Stimulated activated memory B cell treated with anti-CD40 and anti-IgM and Interleukin-4, amounts not matched to agents 10 μg/mL and 1 μg/mL and 100 μg/mL, for 72 hours (primary cell): ENCODE measurements at places on chromosomes 7 and 10.
A peak's percentile ranks its signal among the peaks of the same experiment; 100 is the strongest.

DNA sequence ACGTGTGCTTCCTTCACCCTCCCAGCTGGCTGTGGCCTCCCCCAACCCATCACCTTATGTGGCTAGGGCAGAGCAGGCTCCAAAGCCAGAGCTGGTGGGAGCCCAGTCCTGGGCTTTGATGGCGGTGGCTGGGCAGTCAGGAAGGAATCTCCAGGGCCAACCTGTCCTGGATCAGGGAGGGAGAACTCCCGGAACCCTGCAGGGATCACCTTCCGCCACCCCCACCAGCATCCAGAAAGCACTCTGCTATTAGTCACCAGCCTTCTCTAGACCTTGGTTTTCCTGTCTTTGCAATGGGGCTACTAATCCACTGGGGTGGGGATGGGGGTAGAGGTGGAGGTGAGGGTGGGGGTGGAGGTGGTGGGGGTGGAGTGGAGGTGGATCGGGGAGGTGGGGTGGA is 139.0 kb downstream of the ZMIZ1 start:
- ATAC-seq = no peak

DNA sequence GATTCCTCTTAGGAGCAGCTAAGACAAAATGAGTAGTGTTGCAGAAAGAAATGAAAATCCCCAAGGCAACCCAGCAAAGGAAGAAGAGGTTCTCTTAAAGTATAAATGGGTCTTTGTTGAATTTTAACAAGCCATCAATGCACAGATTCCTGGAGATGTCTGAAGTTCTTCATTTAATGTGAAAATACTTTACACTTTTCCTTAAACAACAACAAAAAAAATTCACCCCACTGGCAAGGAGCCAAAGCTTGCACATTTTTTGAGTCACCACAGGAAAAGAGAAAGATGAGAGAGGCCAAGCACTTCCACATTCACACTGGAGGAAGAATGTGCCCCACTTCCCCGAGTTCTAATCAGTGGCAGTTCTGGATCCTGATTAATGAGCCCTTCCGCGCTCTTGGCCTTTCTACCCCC is 286.4 kb upstream of the MEOX2 start:
- ATAC-seq = no peak

DNA sequence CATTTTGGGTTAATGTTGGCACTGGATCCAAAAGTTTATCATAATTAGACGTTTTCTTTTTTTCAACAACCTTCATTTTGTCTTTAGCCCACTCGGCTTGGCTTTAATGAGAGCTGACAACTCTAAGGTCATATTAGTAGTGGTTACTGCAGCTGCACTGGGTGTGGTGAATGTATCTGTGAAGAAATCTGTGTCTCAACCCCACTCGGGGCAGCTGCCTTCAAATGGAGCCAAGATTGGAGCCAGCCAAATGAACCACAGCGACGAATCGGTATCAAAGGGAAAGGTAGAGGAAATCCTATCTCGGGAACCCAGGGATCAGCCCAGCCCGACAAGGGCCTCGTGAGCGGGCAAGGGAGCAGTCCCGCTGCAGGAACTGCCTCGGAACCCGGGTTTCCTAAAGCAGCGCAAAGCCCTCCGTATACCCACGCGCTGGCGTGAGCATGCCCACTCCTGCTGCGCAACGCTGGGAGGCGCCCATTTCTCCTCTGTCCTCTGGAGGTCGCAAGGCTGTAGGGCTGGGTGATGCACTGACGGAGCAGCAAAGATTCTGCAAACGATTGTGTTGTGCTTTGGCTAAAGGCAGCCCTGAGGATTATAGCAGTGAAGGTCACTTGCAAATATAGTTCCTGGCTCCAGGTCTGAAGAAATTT is 98.7 kb upstream of the MBL2 start:
- no peak for ATAC-seq

DNA sequence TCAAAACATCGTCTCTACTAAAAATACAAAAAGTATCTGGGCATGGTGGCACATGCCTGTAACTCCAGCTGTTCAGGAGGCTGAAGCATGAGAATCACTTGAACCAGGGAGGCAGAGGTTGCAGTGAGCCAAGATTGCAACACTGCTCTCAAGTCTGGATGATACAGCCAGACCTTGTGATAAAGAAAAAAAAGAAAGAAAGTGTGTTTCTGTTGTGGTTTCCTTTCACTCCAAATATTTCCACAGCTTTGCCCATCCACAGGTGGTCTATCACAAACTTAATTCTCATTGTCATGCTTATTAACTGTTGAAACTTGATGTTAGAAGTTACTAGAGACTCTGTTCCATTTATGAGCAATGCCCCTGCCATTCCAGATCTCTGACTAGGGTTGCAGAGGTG is 316.0 kb upstream of the SEMA3C start:
- no peak for ATAC-seq

- peak; percentile 97 for ATAC-seq
Measured at GRCh38 chr7:101390901-101391301, 28.2 kb downstream of the COL26A1 start.

- ATAC-seq = no peak
Measured at GRCh38 chr7:151799506-151799905, 77.4 kb downstream of the PRKAG2 start.
